Activated T-cell treated with anti-CD3 and anti-CD28 coated beads, Interleukin-2, amount 50 U/mL, for 4 hours (primary cell): ENCODE measurements at places on chromosomes 7 and 10.

- no peak for DNase-seq
These were observed 37.5 kb downstream of the WDR37 start for GRCh38 chr10:1093696-1094095.

- no peak for DNase-seq
These were observed 575.2 kb downstream of the KCNMA1 start for GRCh38 chr10:77062381-77062780.

GRCh38 chr10:73863039-73863817, 11.1 kb downstream of the CAMK2G start:
- DNase-seq = no peak

- DNase-seq = no peak
These were observed 293.7 kb downstream of the BBS9 start for GRCh38 chr7:33422825-33423645.

DNA sequence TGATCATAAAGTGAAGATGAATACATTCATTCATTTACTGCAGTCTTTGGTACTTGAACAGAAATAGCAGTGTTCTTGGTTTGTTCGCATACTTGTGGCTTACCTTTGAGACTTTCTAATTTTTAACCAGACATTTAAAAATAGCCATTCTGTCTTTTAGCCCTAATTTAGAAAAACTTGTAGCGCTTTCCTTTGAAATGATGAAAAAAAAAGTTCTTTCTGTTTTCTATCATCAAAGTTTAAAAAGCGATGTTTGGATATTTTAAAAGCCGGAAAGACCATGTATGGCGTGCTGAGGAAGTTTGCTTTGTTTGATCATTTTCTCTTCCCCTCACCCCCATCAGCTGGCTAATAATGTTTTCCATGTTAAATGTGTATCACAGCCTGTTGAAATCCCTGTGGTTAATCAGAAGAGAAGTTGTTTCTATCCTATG, 116.3 kb downstream of the CUX1 start:
- no peak for DNase-seq

- DNase-seq = no peak
These were observed 5.0 kb downstream of the BCCIP start for GRCh38 chr10:125828311-125828710.

- no peak for DNase-seq
These were observed 138.1 kb downstream of the KIAA1217 start for GRCh38 chr10:24346877-24347519.

GRCh38 chr7:133372337-133372736, 119.5 kb downstream of the EXOC4 start:
- no peak for DNase-seq

- DNase-seq = peak; percentile 16
These were observed 40.0 kb upstream of the SORBS1 start for GRCh38 chr10:95601116-95601719.

GRCh38 chr7:113071465-113071864, 15.2 kb downstream of the GPR85 start:
- no peak for DNase-seq

DNA sequence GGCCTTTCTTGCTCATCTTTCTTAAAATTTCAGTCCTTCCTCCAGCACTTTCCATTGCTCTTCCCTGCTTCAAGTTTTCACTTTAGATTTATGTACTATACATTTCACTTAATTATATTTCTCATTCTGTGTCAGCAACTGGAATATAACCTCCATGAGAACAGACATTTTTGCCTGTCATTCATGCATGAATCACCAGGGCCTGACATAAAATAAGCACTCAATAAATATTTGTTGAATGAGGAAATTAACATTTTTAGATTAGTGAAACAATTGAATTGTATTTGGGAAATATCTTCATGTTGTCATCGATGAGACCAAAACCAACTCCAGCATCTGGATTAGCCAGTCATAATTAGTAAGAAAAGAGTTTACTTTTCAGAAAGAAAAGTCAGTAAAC, 6.1 kb downstream of the SAMD9L start:
- DNase-seq = no peak

- DNase-seq = no peak
These were observed 725.2 kb downstream of the SUGCT start for GRCh38 chr7:40859965-40860543.
